ENCODE measurements at places on chromosomes 7 and 10. TPM values are rescaled to one million over a fixed set of nuclear protein-coding genes. Genes with fewer than 3 reads are reported as not detected.

The AS3MT gene
- 13.8 TPM for total RNA-seq

The SLC26A5 gene
- 0.31 TPM for total RNA-seq

The NANOS1 gene
- 2.8 TPM for total RNA-seq

The GPR26 gene
- total RNA-seq = 2.8 TPM

The FOXI2 gene
- total RNA-seq = not detected

The DYDC2 gene
- total RNA-seq = 2.8 TPM

The CHRM2 gene
- 13.8 TPM for total RNA-seq

The SLC13A1 gene
- total RNA-seq = not detected

The TFR2 gene
- 6.6 TPM for total RNA-seq
